Endothelial cell (in vitro differentiated cells): ENCODE measurements at places on chromosomes 16 and 17.
A peak's percentile ranks its signal among the peaks of the same experiment; 100 is the strongest.

GRCh38 chr16:588639-588888, 1.3 kb upstream of the RAB40C start:
- DNase-seq, result peak; percentile 41

GRCh38 chr17:13626703-13627102, 25.0 kb upstream of the HS3ST3A1 start:
- DNase-seq, result no peak

DNA sequence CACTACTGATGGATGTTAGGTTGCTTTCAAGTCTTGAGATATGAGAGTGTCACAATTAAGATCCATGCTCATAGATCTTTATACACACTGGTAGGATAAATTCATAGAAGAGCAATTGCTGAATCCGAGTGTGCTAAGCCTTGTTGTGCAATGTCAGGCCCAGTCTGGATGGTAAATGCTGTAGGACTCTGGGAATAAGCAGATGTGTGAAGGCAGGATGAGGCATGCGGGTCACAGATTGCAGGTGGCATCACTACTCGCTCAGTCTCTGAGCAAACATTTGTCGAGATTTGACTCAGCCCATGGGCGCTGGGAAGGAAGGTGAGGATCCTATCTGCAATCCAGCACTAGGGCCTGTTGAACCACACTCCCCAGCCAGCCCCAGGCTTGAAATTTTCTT, 40.7 kb downstream of the TMEM186 start:
- no peak for DNase-seq

- DNase-seq, result peak; percentile 81
Measured at GRCh38 chr17:74354123-74354522, 7.5 kb downstream of the BTBD17 start.

GRCh38 chr17:3685174-3685573, 10.8 kb downstream of the P2RX5 start:
- DNase-seq, result no peak

GRCh38 chr16:73142053-73142854, 94.3 kb upstream of the ZFHX3 start:
- no peak for DNase-seq

DNA sequence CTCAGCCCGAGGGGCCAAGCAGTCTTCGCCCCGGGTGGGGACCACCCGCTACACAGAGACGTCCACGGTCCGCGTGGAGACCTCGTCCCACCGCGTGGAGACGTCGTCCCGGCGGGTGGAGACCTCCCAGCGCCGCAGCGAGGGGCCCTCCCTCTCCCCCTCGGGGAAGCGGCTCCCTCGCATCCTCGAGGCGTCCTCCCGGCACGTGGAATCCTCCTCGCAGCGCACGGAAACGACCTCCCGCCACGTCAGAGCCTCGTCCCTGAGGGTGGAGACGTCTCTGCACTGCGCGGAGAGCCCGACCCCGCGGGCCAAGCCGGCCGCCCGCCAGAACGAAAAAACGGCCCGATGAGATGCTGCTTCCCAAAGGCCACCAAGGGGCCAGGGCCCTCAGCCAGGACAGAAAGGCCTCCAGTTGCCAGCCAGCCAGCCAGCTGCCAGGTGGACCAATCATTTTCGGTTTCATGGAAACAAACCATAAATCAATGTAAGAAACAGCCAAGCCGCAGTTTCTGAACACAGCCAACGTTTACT, 424 bp downstream of the C17orf100 start:
- no peak for DNase-seq

DNA sequence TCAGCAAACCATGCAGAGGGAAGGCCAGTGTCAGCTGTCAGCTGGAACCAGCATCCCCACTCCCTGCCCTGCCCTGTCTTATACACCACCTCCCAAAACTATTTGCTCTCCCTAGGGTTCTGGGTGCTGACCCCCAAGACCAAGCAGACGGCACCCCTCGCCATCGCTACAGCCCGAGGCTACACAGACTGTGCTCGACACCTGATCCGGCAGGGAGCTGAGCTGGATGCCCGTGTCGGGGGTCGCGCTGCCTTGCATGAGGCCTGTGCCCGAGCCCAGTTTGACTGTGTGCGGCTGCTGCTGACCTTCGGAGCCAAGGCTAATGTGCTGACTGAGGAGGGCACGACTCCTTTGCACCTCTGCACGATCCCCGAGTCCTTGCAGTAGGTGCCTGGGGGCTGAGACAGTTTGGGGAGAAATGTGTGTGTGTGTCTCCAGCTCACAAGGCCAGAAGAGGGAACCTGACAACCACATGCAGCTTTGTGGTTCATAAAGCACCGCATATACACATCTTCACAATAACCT, 1.5 kb downstream of the ASB16 start:
- no peak for DNase-seq

GRCh38 chr16:18958621-18959029, 25.1 kb upstream of the TMC7 start:
- DNase-seq, result no peak

GRCh38 chr17:75970011-75970523, 8.9 kb downstream of the ACOX1 start:
- no peak for DNase-seq

DNA sequence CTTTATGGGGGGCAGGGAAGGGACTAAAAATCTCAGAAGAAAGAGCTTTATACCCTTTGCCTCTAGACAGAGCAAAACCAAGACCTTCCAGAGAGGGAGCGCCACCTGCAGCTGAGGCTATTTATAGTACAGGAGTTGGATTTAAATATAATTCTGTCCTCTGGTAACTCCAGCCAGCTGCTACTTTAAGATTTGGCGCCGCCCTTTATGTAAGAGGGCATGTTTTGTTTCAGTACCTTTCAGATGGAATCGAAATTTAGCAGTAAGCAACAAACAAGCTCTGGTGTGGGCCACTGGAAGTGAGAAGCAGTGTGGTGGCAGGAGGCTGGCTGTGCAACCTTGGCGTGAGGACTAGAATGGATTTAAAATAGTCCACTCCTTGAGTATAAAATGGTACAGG, 5.2 kb upstream of the GUCY2D start:
- DNase-seq, result peak; percentile 45

GRCh38 chr16:85192238-85193114, 80.2 kb upstream of the CIBAR2 start:
- DNase-seq, result no peak

DNA sequence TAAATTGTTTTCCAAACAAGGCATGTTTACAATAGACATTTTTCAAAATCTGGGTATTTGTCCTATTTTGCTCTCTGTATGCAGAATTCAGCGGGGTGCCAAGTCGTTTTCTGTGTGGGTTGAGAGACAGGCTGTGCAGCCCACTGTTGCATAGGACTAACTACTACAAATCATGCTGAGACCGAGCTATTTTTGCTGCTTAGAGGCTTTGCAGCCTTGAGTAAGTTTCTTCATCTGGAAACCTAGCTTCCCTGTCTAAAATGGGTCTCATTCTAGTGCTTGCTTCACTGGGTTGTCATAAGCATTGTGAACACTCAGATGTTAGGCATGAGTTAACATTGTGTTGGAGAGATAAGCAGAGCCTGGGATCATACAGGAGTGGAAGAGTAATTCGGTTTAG, 1.3 kb downstream of the PRPSAP2 start:
- DNase-seq, result no peak

GRCh38 chr16:68450741-68451255, 2.5 kb upstream of the SMPD3 start:
- no peak for DNase-seq
